ENCODE measurements at places on chromosomes 13 and 19. TPM values are rescaled to one million over a fixed set of nuclear protein-coding genes. Genes with fewer than 3 reads are reported as not detected.

DNA sequence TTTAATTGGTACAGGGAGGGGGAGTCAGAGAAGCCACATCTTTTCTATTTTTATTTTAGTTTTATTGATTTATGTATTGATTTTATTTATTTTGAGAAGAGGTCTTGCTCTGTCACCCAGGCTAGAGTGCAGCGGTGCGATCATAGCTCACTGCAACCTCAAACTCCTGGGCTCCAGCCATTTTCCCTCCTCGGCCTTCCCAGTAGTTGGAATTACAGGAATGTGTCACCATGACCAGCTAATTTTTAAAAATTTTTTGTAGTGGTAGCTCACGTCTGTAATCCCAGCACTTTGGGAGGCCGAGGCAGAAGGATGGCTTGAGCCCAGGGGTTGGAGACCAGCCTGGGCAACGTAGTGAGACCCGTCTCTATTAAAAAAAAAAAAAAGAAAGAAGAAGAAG, 4.1 kb downstream of the IL27RA start:
- no peak for DNase-seq

- DNase-seq = no peak
These were observed 32.1 kb downstream of the LYL1 start for GRCh38 chr19:13070425-13071140.

DNA sequence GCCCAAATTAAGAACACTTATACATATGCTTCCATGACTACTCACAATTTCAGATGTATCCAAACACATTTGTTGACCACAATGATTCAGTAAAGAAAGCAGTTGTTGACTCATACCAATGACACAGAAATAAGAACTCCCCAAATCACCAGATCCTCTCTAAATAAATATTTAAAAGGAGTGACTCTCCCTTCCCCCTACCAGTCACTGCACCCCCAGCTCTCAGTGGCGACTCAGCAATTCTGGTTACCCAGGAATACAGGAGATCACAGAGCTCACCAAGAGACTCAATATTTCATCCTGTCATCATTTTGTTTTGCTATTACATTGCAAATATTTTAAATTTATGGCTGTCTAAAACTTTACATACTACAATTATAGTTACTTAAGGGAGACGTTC, 131.5 kb downstream of the RGCC start:
- DNase-seq = no peak

- DNase-seq = no peak
These were observed 138.5 kb downstream of the ZAR1L start for GRCh38 chr13:32176696-32177095.

DNA sequence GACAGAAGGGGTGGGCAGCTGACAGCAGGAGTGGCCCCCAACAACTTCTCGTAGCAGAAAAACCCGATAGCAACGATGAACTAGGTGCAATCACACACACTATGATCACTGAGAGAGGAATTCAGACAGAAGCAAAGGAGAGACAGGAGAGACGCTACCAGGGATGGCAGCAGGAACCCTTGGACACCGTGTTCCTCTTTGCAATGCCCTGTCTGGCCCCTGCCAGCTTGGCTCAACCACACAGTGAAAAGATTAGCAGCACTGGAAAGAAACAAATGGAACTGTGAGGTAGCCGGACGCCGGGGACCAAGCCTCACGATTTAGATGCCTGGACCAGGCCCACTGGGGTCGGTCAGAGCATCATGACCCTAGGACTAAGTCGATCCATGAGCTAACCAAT, 23.6 kb downstream of the DCAF15 start:
- no peak for DNase-seq

HIPK4 gene
- 0.34 TPM for total RNA-seq

GFY gene
- not detected for total RNA-seq

C19orf33 gene
- 129 TPM for total RNA-seq
